Activated naive CD4-positive, alpha-beta T cell treated with anti-CD3 and anti-CD28 coated beads, Interleukin-2, amount 50 U/mL, for 16 hours (primary cell): ENCODE measurements at places on chromosomes 16 and 17.

DNA sequence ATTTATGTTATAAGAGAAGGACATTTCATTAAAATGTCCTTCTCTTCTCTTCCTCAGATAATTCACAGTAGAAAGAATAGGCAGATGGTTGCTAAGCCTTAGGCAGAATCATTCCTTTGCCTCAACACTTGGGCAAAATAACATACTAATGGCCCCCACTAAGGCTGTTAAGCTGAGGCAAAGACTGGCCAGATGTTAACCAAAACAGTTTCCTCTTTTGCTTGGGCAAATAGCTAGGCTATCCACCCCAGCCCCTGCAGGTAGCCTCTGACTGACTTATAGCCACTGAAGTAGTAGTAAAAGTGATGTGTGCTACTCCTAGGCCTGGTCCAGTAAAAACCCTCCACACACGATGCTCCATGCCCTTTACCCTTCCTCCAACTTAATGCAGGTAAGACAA is 55.2 kb downstream of the SPAG9 start:
- DNase-seq = no peak

DNA sequence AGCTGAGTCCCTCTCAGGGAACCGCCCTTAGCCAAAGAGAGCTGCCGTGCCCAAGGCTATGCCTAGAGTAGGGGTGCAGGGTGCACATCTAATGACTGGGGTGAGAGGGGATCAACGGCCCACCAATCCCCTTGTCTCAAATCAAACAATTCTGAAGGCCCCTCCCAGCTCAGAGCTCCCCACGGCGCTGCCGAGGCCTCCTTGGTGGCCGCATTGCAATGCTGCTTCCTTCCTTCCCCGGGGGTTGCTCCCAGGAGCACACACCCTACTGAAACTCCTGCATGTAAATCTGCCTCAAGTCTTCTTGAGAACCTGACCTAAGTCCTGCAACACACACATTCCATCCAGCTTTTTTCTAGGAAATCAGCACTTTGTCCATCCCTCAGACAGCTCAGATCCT is 80.6 kb upstream of the RCVRN start:
- DNase-seq = no peak

- no peak for DNase-seq
Measured at GRCh38 chr17:82348866-82349265, 10.2 kb upstream of the TEX19 start.

DNA sequence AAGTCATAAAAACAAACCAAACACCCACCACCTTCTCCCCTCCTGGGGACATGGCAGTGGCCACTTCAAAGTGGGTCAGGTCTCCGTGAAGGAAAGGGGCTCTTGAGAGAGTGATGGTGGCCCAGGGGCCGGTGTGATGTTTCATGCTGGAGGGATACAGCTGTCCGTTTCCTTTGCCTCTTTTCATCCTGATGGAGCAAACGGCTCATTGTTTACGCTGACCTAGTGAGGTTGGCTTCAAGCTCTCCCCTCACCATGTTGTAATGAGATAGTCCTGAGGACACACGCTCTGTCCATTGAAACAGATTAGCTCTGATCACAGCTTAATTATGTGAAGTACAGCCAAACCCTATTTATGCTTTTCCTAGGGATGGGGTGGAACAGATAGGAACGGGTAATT is 34.2 kb downstream of the CDH13 start:
- DNase-seq = no peak

DNA sequence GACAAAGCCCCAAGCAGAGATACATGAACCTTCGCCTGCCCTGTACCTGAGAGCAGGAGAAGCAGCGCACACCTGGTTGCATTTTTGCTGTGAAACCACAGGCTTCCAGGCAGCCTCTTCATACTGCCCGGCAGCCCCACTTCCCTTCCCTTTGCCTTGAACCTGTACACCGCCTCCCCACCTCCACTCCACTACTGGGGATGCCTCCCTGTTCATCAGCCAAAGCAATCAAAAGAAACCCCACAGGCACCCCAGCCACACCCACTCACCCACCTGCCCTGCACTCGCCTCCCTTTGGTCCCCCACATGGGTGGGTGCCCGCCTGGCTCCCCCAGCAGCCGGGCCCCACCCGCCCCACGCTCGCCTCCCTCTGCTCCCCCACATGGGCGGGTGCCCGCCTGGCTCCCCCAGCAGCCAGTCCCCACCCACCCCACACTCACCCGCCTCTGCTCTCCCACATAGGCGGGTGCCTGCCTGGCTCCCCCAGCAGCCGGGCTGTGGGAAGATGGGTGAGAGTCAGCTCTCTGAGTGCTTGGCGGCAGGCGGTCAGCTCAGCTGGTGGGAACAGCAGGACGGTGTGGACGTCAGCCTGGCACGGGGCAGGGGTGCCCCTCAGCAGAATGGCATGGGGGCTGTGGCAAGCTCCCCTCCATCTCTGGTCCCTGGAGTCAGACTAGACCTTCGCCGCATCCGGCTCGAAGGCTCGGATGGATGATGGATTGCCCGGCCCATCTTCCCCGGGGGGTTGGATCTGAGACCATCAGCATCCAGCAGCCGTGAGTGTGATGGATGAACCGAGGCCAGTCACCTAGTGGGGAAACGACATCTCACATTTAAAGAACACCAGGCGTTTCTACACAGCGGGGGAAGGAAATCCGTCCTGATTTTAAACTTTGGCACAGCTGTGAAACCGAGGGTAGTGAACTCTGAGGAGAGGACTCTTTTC is 135.6 kb downstream of the BANP start:
- no peak for DNase-seq

- peak; percentile 52 for DNase-seq
Measured at GRCh38 chr17:416293-417206, 63.9 kb upstream of the RPH3AL start.

DNA sequence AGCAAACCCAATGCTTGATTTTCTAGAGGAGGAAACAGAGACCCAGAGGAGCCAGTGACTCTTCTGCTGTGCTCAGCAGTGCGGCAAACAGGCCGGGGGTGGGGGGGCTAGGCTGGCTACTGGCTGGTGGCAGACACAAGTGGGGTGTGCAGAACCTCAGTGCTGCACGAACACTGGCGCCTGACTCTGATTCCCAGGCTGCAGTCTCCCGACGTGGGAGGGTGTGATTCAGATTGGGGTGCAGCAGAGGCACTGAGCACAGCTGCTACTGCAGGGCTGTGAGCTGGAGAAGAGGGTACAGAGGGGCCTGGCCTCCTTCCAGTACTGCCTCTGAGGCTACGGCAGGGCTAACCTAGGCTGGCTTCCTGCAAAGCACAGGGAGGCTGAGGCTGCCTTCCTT is 8.1 kb downstream of the RPL19 start:
- DNase-seq = peak; percentile 21

GRCh38 chr17:1625581-1625980 is 3.1 kb downstream of the SLC43A2 start:
- DNase-seq = no peak

DNA sequence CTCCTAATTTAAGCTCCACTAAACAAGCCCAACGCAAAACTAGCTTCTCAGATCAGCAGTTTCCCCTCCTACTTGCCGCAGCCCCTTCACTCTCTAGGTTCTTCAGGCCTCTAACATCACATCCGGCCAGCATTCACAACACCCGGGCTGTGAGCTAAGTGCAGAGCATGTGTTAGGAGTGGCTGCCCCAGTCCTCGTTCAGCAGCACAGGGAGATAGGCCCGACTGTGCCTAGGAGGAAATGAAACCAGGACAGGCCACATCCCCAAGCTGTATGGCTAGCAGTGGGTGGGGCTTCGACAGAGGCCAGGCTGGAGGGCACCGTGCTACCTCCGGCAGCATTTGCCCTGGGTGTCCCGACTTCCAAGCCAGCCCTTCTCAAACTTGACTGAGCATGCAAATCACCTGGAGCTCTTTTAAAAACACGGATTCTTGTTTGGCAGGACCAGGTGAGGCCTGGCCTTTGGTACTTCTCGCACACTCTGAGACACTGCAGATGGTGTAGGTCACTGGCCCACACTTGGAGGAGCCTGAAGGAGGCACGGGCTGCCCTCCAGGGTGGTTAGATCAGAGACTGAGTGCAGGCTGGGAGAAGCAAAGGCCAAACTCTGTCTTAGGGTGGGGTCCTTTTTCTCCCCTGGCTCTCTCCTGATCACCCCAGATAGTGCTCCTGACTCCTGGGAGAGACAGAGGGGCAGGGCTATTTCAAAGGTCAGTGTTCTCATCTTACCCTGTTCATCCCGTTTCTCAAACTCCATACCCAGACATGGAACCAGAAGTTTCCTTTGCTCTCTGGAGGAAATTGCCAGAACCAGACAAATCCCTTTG is 202.0 kb downstream of the C16orf78 start:
- no peak for DNase-seq

- no peak for DNase-seq
Measured at GRCh38 chr16:55294931-55295342, 29.1 kb upstream of the IRX6 start.

GRCh38 chr17:49521471-49522356 is 26.6 kb downstream of the NGFR start:
- no peak for DNase-seq

DNA sequence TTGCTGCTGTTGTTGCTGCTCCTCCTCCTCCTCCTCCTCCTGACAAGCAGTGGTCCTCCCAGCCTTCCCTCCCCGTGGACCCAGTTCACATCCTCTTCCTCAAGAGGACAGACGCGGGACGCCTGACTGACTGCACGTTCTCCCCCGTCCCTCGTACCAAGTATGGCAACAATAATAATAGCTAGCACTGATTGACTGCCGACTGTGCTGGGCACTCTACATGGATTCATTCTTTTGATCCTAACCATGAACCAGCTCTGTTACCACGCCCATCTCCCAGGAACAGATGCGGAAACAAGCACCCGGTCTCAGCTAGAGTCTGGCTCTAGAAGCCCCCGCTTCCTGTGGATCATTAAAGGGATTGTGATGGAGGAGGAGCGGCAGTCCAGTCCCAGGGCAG is 78.0 kb downstream of the GNAO1 start:
- DNase-seq = no peak

GRCh38 chr17:76208120-76208519 is 32.2 kb downstream of the RNF157 start:
- DNase-seq = no peak

GRCh38 chr17:7987112-7987893 is 15.1 kb upstream of the GUCY2D start:
- no peak for DNase-seq

DNA sequence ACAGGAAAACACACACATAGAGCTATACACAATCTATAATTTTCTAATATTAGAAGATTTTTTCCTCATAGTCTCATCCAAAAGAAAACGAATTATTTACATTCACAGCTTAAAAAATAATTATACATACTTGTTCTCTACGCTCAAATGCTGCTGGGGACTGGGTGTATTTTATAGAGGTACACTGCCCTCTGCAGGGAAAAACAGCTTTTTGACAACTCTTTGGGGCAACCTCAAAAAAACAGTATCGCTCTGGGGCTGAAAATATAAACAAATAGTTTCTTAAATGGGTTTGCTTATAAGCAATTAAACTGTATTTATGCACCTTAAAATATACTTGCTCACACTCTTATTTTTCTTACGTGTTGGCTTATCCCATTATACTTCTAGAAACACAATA is 261.8 kb upstream of the PSMD7 start:
- no peak for DNase-seq

DNA sequence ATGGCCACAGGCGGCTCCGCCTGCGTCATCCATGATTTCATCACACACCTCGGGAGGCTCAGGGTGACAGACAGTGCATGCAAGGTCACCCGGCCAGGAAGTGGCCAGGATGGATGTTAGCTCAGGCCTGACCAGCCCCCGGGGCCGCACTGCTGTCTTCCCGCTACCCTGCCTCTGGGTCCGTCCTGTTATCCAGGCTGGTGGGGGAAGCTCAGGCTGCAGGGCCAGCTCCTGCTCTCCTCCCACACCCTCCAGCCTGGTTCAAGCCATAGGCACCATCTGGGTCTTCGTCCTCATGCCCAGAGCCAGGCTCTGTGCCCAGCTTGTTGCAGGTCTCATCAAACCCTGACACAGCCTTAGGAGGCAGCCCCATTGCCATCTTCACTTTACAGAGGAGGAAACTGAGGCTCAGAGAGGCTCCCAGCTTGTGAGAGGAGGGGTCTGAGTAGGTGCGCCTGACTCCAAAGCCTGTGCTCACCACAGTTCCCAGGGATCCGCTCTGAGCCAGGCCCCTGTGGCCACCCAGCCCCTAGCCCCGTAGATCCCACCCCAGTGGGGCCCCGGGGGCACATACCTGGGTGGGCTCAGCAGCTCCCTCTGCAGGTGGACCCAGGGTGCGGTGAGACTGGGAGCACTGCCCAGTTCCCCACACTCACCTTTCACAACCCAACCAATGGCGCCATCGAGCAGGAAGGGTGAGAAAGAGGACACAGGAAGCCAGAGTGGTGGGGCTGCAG is 412 bp upstream of the ADGRG3 start:
- no peak for DNase-seq

DNA sequence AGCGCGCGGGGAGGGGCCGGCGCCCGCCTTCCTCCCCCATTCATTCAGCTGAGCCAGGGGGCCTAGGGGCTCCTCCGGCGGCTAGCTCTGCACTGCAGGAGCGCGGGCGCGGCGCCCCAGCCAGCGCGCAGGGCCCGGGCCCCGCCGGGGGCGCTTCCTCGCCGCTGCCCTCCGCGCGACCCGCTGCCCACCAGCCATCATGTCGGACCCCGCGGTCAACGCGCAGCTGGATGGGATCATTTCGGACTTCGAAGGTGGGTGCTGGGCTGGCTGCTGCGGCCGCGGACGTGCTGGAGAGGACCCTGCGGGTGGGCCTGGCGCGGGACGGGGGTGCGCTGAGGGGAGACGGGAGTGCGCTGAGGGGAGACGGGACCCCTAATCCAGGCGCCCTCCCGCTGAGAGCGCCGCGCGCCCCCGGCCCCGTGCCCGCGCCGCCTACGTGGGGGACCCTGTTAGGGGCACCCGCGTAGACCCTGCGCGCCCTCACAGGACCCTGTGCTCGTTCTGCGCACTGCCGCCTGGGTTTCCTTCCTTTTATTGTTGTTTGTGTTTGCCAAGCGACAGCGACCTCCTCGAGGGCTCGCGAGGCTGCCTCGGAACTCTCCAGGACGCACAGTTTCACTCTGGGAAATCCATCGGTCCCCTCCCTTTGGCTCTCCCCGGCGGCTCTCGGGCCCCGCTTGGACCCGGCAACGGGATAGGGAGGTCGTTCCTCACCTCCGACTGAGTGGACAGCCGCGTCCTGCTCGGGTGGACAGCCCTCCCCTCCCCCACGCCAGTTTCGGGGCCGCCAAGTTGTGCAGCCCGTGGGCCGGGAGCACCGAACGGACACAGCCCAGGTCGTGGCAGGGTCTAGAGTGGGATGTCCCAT is 232.8 kb downstream of the SEC14L1 start:
- no peak for DNase-seq

GRCh38 chr17:70138291-70138865 is 31.0 kb upstream of the KCNJ2 start:
- DNase-seq = no peak

- DNase-seq = no peak
Measured at GRCh38 chr16:2026461-2027023, at the start of gene NHERF2. NHERF2 (plus strand) TSS chr16:2026902; CDS start chr16:2027006, 104 bp downstream.

GRCh38 chr17:73166731-73167581 is 2.1 kb downstream of the SSTR2 start:
- DNase-seq = no peak
